ENCODE measurements at places on chromosomes 11 and 22. TPM values are rescaled to one million over a fixed set of nuclear protein-coding genes. Genes with fewer than 3 reads are reported as not detected.

The KDM4F gene
- not detected for total RNA-seq

The CBLIF gene
- not detected for total RNA-seq

The SLN gene
- not detected for total RNA-seq

DNA sequence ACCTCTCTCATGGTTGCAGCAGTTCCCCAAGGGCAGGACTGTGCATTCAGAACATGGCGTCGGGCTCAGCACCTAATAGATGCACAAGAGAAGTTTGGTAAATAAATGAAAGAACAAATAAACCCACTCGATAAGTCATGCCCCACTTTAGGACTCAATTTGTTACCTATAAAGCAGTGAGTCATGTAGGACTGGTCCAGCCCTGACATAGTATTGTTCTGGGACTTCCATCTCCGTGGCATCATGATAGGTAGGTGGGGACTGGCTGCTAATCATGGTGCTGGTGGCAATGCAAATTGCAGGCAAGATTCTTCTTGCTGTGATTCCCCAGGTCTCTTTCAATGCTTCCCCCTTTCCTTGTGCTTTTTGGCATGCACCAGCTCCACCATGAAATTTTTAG is 118.2 kb upstream of the CSNK2A3 start:
- H3K36me3 ChIP-seq: no peaks in the 10 kb centered on the region
- H3K27me3 ChIP-seq: no peaks in the 10 kb centered on the region
- no peak overlapping the region for H3K27ac ChIP-seq
- peak; percentile 2 for DNase-seq

The NARS2 gene
- 35.5 TPM for total RNA-seq

GRCh38 chr11:134665188-134665535 is 253.1 kb upstream of the B3GAT1 start:
- no peak for DNase-seq
- no peak overlapping the region for H3K4me3 ChIP-seq
- H3K27ac ChIP-seq: no peak overlapping the region
- H3K36me3 ChIP-seq: no peaks in the 10 kb centered on the region
- H3K27me3 ChIP-seq: peaks cover 25% of the 10 kb centered on the region

The APOBEC3F gene
- not detected for total RNA-seq

- H3K27ac ChIP-seq: no peak overlapping the region
- H3K36me3 ChIP-seq: no peaks in the 10 kb centered on the region
- no peak for DNase-seq
- no peaks in the 10 kb centered on the region for H3K4me1 ChIP-seq
Observed at GRCh38 chr11:63775191-63775590, 6.6 kb upstream of the ZFTA start.

GRCh38 chr11:9606809-9607510 is 33.5 kb downstream of the WEE1 start:
- no peak overlapping the region for H3K27ac ChIP-seq
- peak; percentile 18 for DNase-seq
- no peak overlapping the region for H3K4me3 ChIP-seq
- H3K36me3 ChIP-seq: no peaks in the 10 kb centered on the region
- no peaks in the 10 kb centered on the region for H3K27me3 ChIP-seq
- H3K4me1 ChIP-seq: peaks cover under 1% of the 10 kb centered on the region

DNA sequence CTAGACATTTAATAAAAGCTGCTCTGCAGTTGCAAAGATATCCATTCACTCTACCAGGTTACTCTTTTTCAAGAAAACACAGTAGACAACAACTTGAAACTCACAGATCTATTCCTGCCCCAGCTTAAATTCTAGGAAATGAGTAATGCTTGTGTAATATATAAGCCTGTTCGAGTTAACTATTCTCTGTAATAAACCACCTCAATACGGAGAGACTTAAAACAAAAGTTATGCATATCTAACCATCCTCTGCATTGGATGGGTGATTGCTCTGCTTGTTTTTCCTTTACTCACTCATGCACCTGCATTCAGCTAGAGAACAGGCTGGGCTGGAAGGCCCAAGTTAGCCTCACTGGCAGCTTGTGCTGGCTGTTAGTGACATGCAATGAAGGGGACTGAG is 13.3 kb downstream of the LRRC4C start:
- no peaks in the 10 kb centered on the region for H3K4me1 ChIP-seq
- no peak overlapping the region for H3K27ac ChIP-seq
- H3K36me3 ChIP-seq: no peaks in the 10 kb centered on the region
- DNase-seq: peak; percentile 27
- H3K27me3 ChIP-seq: no peaks in the 10 kb centered on the region
- no peak overlapping the region for H3K4me3 ChIP-seq

DNA sequence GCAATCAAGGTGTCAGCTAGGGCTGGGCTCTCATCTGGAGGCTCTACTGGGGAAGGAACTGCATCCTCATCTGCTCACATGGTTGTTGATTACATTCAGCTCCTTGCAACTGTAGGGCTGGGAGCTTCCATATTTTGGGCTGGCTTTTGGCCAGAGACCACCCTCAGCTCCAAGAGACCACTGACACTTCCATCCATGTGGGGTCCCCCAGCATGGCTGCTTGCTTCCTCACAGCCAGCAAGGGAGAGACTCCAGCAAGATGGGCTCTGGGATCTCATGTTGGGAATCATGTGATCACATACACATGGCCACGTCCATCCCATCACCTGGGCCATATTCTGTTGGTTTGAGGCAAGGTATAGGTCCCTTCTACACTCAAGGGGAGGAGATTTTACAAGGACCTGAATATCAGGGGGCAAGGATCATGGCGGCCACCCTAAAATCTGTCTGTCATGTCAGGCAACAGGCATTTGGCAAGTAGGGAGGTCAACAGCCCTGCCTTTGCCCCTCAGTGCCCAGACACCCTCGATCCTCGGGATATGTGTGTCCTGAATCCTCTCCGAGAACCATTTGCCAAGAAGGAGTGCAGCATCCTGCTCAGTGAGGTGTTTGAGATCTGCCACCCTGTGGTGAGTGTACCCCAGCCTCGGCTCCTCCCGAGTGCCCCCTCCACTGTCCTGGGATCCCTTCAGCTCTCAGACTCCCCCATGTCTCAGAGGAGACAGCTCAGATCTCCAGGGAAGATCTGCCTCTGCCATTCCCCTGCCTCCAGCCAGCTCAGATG is 48.7 kb downstream of the OTOG start:
- H3K4me1 ChIP-seq: no peaks in the 10 kb centered on the region
- H3K36me3 ChIP-seq: no peaks in the 10 kb centered on the region
- H3K27ac ChIP-seq: no peak overlapping the region
- DNase-seq: no peak
- peaks cover 31% of the 10 kb centered on the region for H3K27me3 ChIP-seq

GRCh38 chr22:32533265-32534111 is 58.9 kb downstream of the FBXO7 start:
- H3K4me3 ChIP-seq: no peak overlapping the region

The ACP2 gene
- total RNA-seq: 24.2 TPM

DNA sequence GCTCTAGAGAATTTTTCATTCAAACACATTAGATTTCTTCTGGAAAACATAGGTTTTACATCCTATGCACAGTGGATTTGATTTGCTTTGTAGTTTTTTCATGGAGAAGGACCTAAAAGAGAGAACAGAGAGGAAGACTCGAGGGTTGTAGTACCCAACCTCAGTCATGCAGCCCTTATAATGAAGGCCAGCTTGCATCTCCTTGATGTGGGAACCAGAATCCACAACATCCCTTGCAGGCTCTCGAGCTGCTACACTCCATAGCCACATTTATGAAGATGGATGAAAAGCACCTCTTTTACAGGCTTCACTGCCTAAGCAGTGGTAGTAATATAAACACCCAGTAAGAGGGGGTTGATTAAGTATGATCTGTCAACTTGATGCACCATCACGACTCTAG is 9.5 kb upstream of the OR5B12 start:
- no peak for DNase-seq
- no peak overlapping the region for H3K27ac ChIP-seq
- 0 out of 2 replicates have a peak, but pooled peaks cover 6% of the 10 kb centered on the region for H3K4me1 ChIP-seq
- no peak overlapping the region for H3K4me3 ChIP-seq

DNA sequence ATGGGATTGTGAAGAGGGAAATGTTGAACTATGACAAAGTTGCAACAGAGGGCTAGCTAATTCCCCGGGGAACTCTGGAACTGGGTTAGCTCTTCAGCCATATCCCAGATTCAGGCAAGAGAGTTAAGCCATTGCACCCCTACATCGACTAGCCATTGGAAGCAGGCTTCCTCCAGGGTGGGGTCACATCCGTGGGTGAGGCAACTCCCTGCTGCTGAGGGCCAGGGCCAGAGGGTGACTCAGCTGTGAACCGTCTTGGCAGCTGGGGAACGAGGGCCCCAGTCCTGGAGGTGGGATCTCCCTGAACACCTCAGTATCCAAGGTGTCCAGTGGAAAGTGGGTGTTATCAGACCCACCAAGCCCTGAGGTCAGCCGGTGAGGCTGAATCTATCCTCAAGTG is 41.1 kb downstream of the RPS6KA4 start:
- DNase-seq: peak; percentile 47
- no peak overlapping the region for H3K4me3 ChIP-seq
- H3K27me3 ChIP-seq: 0 out of 2 replicates have a peak, but pooled peaks cover 9% of the 10 kb centered on the region
- H3K36me3 ChIP-seq: no peaks in the 10 kb centered on the region
- H3K4me1 ChIP-seq: peaks cover 10% of the 10 kb centered on the region

The SMIM38 gene
- total RNA-seq: 0.04 TPM

DNA sequence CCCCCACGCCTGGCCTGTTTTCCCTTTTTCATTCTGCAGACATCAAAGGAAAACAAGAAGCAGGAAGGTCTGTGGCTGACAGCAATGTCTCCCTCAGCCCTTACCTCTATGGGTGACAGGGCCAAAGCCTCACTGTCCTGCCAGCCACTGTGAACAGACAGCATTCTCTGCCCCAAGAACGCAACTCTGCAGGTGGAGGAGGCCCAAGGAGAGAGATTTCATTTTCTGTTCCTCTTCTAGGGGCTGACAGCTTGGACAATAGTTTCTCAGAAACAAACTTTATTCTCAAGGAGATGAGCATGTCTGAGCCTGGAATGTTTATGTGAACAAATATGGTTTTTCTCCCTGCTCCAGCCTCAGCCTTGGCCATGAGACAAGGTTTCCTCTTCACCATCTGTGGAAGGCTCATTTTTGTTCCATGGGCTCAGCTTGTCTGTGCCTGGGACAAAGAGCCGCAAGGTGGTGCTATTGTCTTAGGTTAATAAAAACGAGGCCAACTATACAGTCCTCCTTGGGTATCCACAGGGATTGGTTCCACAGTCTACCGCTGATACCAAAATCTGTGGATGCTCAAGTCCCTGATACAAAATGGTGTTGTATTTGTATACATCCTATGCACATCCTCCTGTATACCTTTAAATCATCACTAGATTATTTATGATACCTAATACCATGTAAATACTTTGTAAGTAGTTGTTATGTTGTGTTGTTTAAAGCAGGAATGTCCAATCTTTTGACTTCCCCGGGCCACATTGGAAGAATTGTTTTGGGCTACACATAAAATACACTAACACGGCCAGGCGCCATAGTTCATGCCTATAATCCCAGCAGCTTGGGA is 5.8 kb downstream of the PIWIL3 start:
- H3K36me3 ChIP-seq: no peaks in the 10 kb centered on the region
- H3K4me3 ChIP-seq: no peak overlapping the region
- H3K27me3 ChIP-seq: no peaks in the 10 kb centered on the region
- no peaks in the 10 kb centered on the region for H3K4me1 ChIP-seq
- DNase-seq: peak; percentile 68

The ALKBH8 gene
- total RNA-seq: 14.3 TPM

DNA sequence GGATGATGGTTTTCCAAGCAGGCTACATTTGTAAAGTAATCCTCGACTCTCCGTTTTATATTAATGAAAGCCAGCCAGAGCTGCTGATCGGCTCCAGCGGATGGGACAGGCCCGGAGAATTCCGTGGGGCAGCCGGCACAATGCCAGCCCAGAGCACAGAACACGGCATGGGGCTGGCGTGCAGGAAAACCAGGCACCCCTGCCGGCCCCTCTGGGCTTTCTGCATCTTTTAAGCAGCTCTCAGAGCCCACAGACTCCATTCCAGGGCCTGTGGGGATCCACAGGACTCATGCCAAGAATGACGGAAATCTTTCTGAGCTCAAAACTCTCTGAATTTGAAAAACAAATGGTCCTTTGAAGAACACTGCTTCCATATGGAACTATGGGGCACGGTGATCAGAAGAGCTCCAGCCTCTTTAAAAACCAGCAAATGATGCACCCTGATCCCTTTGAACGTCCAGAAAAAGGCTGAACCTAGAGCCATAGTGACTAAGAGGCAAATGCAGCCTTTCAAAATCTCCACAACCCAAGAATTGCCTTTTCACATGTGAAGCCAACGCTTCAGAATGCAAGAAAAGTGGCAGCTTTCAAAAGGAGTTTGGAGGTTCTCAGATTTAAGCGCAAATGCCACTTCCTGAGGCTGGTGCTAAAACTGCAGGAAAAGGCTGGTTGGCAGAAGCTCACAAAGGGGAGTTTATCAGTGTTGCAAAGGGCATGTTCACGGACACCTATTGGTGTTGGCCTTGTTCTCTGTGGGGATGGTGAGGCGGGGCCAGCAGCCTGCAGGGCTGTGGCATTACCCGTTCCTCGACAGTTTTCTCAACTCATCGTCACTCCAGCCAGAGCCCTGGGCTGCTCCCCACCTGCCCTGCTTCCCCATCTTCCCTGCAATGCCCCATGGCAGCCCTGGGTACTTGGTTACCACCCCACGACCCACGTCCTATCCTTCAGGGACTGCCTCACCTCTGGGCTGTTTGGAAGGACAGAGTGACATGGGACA is 212.5 kb downstream of the CTTN start:
- DNase-seq: no peak
- H3K36me3 ChIP-seq: no peaks in the 10 kb centered on the region
- H3K4me3 ChIP-seq: no peak overlapping the region
- no peaks in the 10 kb centered on the region for H3K27me3 ChIP-seq
- no peaks in the 10 kb centered on the region for H3K4me1 ChIP-seq
